ENCODE measurements at places on chromosomes 13 and 19.

DNA sequence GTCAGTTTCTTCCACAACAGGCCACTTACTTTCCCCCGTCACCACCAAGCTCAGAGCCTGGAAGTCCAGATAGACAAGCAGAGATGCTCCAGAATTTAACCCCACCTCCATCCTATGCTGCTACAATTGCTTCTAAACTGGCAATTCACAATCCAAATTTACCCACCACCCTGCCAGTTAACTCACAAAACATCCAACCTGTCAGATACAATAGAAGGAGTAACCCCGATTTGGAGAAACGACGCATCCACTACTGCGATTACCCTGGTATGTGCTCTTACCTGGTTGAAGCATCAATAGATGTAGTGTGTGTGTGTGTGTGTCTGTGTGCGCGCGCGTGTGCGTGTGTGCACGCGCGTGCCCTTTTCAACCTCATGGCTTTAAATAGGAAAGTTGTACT lies 3.7 kb downstream of the KLF5 start:
- DNase-seq = no peak

GRCh38 chr13:25352806-25353205 lies 19.0 kb upstream of the ATP8A2 start:
- DNase-seq = no peak

DNA sequence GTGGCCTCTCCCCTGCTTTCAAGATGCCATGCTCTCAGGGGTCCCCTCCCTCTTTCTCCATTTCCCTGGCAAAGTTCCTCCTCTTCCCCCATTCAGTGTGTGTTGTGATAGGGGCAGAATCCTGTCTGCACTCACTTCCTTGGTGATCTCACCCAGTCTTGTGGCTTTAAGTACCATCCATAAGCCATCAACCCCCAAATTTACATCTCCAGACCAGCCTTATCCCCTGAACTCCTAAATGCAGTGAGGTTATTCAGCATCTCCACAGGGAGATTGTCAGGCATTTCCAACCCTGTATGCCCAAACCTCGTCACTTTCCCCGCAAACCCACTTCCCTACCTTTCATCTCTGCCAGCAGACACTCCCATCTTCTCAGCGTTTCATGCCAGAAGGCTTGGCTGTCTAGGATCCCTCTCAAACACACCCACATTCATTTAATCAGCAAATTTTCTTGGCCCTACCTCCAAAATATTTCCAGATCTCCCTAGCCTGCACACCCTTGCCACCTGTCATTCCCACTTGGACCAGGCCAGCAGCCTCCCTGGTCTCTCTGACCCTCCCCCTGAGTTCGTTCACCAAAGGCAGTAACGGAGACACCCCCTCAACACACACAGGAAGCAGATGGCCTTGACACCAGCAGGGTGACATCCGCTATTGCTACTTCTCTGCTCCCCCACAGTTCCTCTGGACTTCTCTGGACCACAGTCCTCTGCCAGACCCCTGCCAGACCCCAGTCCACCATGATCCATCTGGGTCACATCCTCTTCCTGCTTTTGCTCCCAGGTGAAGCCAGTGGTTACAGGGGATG lies at the start of gene HCST:
Gene HCST (plus strand): TSS at position 676 of the 808 bp plus-strand sequence. CDS start 65 bp downstream, at position 741.
- DNase-seq = peak; percentile 81

DNA sequence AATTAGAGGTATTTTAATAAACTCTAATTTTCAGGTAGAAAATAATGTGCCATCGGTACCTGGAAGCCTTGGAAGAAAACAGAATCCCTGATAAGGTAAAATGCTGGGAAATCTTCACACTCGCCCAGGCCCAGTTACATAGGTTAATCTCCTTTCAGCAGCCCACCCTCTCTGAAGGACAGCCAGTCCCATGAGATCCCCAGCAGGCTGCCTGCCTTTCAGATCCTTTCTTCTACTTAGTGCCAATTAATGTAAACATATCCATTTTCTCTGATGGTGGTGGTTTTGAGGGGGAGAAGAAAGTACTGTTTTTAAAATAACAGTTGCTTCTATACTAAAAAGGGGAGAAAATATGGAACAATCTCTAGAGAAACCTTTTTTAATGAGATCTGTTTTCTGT lies 12.2 kb downstream of the SMAD9 start:
- DNase-seq = no peak

- DNase-seq = peak; percentile 59
Observed at GRCh38 chr13:20828539-20829364, 55.0 kb upstream of the EEF1AKMT1 start.

DNA sequence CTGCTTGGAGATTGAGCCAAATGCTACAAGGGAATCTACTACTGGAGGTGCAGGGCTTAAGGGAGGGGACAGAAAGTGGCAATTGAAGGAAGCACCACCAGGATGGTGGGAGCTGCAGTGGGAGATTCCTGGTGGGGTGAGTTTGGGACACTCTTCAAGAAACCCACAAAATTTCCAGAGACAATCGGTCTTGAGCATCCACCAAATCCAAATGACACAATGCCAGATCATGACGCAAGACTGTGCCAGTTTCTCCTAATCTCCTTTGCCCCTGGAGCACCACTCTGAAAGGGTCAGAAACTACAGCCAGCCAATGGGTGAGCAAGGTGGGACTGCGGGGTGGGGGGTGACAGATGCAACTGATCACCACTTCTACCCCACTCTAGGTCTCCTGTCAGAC lies 78.7 kb downstream of the LRRC63 start:
- no peak for DNase-seq

GRCh38 chr13:98992355-98992754 lies 14.5 kb upstream of the DOCK9 start:
- no peak for DNase-seq

GRCh38 chr19:7287722-7288121 lies 6.5 kb downstream of the INSR start:
- no peak for DNase-seq

GRCh38 chr13:33219926-33220325 lies 65.6 kb downstream of the STARD13 start:
- no peak for DNase-seq

DNA sequence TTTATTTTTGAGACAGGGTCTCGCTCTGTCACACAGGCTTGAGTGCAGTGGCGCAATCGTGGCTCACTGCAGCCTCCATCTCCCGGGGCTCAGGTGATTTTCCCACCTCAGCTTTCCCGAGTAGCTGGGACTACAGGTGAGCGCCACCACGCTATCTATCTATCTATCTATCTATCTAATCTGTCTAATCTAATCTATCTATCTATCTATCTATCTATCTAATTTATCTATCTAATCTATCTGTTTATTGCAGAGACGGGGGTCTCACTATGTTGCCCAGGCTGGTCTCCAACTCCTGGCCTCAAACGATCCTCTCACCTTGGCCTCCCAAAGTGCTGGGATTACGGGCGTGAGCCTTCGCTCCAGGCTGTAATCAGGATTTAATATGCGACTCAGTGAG lies 587 bp downstream of the ZNF613 start:
- DNase-seq = no peak

DNA sequence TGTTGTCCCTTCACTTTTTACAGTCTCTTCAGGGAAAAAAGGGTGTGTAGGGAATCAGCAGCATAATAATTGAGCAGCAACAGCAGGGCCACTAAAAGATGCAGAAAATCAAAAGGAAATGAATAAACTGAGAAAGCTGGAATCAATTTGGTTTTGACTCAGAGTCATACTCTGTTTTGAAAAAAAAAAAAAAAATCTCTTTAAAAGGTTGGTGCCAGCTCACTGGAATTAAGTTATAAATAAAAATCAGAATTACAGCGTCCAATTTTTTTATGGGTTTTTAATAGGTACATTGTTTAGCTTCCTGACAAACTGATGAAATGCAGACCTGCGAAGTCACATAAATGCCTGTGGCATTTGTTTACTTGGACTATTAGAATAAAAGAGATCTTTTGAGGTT lies 231.9 kb downstream of the COG6 start:
- no peak for DNase-seq

DNA sequence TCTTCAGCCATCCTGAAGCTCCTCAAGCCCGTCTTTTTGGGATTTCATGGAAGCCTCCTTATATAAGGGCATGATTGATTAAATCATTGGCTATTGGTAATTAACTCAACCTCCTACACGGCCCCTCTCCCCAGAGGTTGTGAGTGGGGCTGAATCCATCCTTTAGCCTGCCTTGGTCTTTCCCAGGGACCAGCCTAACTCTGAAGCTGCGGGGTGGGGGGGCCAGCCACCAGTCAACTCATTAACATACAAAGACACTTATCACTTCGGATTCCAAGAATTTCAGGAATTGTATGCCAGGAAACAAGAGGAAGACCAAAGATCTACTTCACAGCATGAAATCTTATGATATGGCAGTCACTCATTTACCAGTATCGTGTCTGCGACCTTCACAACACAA lies 9.9 kb downstream of the COL4A1 start:
- no peak for DNase-seq

DNA sequence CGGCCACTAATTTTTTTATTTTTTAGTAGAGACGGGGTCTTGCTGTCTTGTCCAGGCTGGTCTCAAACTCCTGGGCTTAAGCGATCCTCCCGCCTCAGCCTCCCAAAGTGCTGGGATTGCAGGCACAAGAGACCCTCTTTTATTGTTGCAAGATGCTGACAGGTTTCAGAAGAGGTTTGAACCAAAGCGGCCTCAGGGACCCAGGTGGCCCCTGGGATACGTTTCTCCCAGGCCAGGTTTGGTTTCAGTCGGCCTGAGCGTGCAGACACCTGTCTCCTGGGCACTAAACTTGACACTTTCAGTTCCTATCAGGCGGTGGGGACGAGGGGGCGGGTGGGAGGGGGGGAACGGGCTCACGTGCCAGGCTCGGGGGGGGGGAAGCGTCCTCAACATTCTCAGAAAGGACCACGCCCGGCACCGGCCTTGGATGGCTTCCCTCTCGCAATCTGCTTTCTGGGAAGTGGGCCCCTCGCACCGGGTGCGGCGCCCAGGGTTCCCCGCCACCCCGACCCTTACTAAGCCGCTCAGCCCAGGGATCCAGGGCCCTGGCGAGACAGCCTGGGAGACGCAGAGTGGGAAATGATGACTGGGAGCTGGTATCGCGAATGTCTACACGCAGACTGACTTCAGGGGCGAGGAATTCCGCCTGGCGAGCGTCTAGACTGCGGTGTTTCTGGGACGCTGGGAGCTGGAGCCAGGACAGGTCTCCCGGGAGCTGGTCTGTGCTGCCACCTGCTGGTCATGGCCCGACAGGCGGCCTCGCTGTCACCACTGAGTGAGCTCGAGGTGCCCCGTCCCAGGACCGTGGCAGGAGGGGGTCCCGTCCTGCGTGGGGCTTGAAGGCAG lies 91.6 kb downstream of the GNG7 start:
- DNase-seq = peak; percentile 90

DNA sequence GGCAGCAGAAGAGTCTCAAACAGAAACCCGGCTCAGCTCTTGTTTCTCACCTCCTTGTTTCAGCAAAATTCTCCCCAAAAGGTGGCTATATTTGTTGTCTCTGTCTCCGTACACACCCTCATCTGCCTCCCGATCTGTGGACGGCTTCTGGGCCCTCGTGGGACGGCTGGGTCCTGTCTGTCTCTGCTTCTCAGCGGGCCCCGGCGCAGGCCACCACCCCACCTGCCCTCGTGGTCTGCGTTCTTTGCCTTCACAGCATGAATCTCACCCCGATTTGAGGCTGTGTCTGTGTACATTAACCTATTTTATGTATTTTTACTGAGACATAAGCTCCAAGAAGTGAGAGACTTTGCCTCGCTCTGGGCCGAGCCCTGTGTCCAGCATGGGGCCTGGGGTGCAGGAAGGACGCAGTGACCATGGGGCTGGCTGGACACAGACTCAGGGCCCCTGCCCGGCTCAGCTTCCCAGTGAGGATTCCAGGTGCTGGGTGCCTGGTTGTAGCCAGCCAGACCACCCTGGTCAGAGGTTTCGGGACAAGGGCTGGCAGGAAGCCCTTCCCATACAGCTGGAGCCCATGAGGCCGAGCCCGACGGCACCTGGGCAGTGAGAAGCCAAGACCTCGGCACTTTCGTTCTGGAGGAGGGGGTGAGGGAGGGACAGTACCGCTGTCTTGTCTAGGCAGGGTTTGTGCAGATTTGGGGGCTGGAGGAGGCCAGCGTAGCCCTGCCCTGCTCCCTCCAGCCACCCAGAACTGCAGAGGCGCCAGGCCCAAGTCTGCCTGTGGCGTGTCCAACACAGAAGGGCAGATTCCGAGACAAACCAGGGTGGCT lies 78.5 kb upstream of the MCF2L start:
- no peak for DNase-seq

- DNase-seq = no peak
Observed at GRCh38 chr13:106917024-106917571, 349.2 kb upstream of the ARGLU1 start.

- no peak for DNase-seq
Observed at GRCh38 chr19:7921302-7921966, 1.3 kb downstream of the SNAPC2 start.

GRCh38 chr19:8973501-8974091 lies 36.6 kb downstream of the MUC16 start:
- peak; percentile 14 for DNase-seq

GRCh38 chr13:90868321-90868920 lies 479.1 kb upstream of the MIR17HG start:
- peak; percentile 68 for DNase-seq

- no peak for DNase-seq
Observed at GRCh38 chr13:102935896-102936321, 90.1 kb downstream of the ERCC5 start.

GRCh38 chr13:77979721-77980385 lies 61.2 kb upstream of the EDNRB start:
- no peak for DNase-seq

DNA sequence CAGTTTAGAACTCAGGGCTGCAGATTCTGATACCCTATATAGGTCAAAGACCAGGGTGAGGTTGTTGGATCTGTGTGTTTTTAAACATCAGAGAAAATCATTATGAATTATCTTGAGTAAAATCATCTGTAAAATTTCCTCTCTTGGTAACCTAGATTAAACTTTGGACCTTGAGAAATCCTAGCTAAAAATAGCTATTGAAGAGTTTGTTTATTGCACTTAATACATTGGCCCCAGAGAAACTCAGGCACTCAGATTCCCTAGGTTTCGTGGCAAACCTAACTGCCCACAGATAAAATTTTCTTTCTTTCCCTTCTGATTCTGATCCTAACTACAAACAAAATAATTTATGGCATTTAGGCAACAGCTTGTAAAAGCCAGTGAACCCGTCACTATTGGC lies 102.3 kb downstream of the GPC6 start:
- no peak for DNase-seq

DNA sequence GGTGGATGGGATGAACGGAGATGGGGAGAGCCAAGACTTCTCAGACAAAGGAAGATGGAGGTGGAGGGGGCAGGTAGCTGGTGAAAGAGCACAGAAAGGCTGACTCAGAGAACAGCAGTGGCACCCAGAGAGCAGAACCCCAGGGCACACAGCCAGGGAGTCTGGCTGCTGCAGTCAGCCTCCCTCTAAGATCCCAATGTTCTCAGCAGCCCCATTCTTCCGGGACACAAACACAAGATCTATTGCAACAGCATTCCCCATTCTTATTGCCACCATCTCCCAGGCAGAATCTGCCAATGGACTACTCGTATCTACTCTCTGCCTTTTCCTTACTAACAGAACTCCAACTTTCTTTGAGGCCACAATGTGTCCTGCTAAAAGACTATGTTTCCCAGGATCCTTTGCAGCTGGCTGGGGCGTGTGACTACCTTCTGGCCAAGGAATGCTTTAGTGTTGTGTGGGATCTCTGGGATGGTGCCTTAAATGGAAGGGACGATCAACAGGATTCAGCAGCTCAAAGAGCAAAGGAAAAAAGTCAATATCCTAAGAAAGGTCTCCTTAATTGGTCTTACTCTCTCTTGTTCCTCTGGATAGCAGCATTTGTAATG lies 7.5 kb downstream of the THAP8 start:
- DNase-seq = no peak

All from suppressor macrophage (primary cell).